Stimulated activated CD4-positive, alpha-beta T cell treated with anti-CD3 and anti-CD28 coated beads, Interleukin-4, amount 100 ng/mL, for 48 hours (primary cell): ENCODE measurements at places on chromosomes 4 and X.

- no peak for DNase-seq
Observed at GRCh38 chrX:23668335-23668734, 1.0 kb downstream of the PRDX4 start.

DNA sequence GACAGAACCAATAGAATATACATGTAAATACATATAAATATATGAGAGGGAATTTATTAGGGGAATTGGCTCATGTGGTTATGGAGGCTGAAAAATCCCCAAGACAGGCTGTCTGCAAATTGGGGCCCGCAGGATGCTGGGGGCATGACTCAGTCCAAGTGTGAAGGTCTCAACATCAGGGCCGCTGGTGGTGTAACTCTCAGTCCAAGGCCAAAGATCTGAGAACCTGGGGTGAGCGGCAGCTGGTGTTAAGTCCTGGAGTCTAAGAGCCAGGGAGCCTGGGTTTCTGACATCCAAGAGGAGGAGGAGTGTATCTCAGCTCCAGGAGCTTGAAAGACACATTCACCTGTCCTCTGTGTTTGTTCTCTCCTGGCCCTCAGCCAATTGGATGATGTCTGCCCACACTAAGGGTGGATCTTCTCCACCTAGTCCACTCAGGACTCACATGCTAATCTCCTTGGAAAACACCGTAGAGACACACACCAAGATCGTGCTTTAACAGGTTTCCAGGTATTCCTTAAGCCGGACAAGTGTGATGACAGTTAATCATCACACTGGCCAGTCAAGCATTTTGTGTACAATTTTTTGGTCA lies 28.9 kb downstream of the TIGD2 start:
- no peak for DNase-seq

DNA sequence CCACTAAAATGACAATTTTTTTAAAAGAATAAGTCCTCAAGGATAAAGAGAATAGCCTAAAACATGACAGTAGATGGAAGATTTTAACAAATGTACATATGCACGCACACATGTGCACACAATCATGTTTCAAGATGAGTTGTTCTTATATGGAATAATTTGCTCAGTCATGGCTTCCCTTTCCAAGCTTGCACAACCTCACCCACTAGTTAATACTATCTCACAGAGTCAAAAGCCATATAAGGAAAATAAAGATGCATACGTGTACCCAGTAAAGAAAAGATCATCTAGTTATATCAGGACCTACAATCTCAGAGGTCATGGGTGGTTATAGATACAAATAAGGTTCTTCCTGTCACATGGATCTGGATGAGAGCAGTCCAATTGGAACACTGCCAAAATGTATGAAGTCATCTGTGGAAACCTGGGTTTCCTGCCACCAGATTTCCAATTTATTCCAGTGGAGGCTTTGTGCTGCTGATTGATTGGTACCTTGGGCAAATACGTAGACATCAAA lies 56.1 kb downstream of the FAM13A start:
- no peak for DNase-seq

- DNase-seq = no peak
Observed at GRCh38 chr4:13521047-13521446, 23.3 kb downstream of the NKX3-2 start.

- DNase-seq = no peak
Observed at GRCh38 chrX:35023683-35024082, 81.1 kb downstream of the FAM47B start.
